ENCODE measurements at places on chromosomes 1 and 21.
A peak's percentile ranks its signal among the peaks of the same experiment; 100 is the strongest.

DNA sequence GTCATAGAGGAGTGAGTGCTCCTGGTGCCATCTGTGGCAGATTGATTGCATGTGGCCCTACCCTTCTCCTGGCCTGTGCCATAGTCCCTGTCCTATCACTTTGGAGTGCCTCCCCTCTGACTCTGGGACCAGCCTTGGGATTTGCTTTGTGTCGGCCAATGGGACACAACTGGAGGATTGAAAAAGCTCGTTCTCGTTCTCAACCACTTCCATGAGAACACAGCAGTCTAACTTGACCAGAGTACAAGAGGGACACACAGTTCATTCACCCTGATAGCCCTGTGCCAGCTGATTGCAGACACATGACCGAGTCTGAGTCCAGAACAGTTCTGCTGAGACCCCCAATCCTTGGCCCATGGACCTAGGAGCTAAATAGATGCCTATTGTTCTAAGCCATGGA, 47.8 kb downstream of the C1orf198 start:
- DNase-seq = no peak

DNA sequence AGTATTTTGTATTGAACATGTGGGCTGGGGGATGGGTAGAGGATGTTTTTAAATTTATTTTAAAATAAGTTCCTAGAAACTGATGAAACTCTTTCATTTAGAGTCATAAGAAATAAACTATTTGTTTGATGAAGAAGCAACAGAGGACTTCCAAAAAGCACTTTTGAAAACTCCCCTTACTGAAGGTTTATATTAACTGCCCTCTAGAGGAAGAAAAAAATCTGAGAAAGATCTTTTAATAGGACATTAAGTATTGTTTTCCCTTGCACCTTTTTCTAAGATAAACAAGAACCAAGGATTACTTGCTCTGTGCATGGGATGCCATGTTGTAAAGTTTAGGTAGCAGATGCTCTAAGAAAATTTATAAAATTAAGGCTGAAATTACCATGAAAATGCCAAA, 14.1 kb downstream of the DISP1 start:
- DNase-seq = no peak

- peak; percentile 29 for DNase-seq
Measured at GRCh38 chr1:231603598-231604275, 22.9 kb upstream of the DISC1 start.

GRCh38 chr1:25549273-25550154, 6.1 kb downstream of the LDLRAP1 start:
- peak; percentile 67 for DNase-seq

- no peak for DNase-seq
Measured at GRCh38 chr1:57986432-57986831, 560.1 kb downstream of the OMA1 start.

GRCh38 chr21:41507521-41508414, at the start of gene TMPRSS2:
Gene TMPRSS2 (minus strand): TSS chr21:41508158. CDS start chr21:41498133, 10,025 bp downstream.
- DNase-seq = no peak

DNA sequence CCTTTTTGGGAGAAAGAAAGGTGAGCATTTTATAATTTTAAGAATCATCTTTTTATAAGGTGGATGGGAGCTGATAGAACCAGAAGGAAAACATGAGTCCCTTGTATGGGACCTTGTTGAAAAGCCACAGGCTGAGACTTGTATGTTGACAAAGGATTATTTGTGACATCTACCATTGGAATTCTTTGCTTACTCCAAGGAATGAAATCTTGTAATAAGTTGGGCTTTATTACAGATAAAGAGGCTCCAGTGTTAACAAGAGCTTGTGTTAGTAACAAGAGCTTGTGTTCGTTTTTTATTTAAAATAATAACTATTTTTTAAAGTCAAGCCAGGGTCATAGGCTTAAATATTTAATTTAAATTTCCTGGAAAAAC, 201.1 kb upstream of the CHRM3 start:
- DNase-seq = no peak

DNA sequence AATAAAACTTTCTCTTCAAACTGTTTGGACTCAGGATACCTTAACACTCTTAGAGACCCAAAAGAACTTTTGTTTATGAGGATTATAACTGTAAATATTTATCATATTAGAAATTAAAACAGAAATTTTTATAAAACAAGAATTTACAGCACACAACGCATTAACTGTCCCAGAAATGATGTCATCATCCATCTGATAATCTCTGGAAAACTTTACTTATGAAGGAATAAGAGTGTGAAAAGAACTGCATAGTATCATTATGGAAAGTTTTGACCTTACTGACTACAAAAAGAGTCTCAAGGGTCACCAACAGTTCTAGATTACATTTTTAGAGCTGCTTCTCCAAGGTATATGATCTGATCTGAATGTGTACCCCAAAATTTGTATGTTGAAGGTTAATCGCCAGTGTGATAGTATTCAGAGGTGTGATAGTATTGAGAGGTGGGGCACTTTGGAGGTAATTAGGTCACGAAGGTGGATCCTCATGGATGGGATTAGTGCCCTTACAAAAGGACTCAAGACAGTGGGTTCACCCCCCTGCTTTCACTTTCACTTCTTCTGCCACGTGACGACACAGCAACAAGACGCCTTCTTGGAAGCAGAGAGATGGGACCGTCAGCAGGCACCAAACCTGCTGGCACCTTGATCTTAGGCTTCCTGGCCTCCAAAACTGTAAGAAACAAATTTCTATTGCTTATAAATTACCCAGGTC, 95.7 kb upstream of the NR5A2 start:
- DNase-seq = no peak

DNA sequence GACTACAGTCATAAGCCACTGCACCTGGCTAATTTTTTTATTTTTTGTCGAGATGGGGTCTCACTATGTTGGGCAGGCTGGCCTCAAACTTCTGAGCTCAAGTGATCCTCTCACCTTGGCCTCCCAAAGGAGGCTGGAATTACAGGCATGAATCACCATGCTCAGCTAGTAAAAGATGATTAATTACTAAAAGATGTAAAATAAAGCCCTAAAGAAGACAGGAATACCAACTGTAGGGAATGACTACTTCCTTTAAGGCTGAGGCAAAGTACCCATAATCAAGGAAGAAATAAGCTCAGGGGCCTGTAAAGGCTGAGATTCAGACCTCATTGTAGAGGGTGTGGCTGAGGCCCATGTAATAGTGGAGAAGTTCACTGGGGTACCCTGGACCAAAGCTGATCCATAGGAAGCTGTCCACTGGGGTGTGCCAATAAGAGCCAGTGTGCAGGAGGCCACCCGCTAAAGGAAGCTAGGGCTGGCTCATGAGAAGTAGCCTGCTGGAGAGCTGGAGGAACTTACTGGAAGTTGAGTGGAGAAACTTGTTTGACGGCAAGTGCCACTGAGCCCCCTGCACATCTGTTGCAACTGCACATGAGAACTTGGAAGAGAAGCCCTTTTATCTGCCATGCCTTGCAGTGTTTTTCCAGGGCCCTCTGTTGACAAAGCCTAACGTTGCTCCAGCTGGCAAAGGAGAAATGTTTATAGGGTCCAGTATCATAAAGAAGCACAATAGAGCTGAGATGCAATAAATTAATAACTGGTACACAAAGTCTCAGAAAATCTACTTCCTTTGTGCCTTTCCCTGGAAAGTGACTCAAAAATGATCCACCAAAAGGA, 17.8 kb upstream of the SERTAD4 start:
- no peak for DNase-seq

DNA sequence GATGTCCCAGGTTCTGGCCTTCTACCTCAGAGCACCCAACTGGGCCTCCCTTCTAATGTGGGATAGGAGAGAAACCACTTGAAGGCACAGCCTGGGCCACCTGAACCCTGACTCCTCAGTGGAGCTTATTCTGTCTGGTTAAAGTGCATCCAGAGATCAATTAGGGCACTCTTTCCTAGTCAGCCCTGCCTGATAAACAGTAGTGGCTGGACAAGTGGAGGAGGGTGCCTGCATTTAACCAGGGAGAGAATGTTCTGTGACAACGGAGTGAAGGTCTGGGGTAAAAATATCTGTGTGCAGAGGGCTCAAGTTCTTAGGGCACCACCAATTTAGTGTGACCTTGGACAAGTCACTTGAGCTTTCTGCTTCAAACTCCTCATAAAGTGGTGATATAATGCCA, 101.8 kb downstream of the FAM78B start:
- no peak for DNase-seq

DNA sequence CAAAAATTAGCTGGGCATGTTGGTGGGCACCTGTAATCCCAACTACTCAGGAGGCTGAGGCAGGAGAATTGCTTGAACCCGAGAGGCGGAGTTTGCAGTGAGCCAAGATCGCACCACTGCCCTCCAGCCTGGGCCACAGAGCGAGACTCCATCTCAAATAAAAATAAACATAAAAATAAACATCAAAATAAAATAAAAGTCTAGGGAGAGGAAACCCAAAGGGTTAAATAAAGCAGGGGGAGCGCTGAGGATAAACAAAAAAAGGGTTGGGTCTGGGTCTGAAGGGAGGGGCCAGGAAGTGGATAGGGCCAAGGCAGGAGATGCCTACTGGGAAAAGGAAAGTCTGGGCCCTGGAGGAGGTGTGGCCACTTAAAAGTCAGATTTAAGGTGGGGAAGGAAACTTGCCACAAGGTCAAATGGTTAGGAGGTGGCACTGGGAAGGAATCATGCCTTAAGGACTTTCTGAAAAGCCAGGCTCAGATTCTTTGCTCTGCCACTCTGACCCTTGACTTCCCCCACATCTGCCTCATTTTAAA, 150.0 kb downstream of the ADSS2 start:
- DNase-seq = no peak

- DNase-seq = no peak
Measured at GRCh38 chr1:229641306-229641705, 15.3 kb downstream of the URB2 start.

GRCh38 chr1:20216574-20216973, 30.3 kb upstream of the PLA2G2C start:
- no peak for DNase-seq

DNA sequence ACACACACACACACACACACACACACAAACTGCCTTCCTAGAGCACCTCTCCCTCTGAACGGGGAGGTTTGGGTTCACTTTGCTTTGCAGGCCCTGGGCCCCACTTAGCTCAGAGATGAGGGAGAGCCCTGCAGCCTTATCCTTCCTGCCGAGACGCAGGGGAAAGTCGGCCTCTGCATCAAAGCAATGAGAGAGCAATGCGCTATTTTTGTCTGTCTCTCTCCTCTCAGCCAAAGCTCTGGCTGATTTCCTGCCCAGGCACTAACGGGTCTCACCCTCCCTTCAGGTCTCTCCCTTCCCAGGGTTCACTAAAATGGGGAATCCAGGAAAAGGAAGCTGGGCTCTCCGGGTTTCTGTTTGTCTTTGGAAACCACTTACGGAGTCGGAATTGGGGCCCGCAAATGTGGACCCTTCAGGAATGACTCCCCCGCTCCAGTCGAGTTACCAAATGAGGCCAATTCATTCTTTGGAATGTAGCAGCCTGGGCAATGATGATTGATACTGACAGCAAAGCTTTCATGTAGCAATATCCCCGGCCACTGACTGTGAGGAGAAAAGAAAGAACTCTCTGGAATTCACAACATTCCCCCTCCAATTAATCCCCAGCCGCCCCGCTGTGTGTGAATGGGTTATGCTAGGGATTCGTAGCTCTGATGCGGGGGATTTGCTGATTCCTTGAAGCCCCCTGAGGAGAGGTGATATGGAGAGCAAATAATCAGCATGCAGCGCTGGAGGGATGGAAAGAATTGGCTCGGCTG, 61.5 kb upstream of the WLS start:
- no peak for DNase-seq

GRCh38 chr21:43988506-43989230, 23.4 kb upstream of the TRAPPC10 start:
- DNase-seq = no peak

DNA sequence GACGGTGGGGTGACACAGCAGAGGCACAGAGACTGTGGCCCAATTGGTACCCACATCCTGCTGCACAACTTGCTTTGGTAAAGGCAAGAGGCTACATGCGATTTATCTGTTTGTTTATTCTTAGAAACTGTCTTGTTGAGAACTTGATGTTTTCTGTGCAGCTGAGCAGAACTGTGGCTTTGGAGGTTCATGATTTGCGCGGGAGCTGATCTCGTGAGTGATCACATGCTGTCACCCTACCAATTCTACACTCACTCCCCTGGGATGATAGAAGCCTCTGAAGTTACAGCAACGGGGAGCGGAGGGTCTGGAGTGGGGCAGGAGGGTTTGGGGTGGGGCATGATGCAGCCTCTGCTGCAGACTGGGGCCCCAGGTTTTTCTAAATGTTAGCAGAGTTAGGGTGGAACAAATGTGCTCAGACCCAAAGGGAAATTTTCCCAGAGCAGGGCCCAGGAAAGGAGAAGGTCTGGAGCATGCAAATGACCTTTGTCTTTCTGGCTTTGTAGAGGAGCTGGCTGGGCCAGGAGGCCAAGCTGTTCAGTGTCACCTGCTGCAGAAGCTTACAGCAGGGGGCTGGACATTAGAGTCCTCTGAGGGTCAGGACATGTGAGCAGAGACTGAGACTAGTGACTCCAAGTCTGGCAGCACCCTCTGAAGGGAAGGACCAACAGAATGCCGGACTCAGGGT, 83.6 kb downstream of the GRIK3 start:
- DNase-seq = no peak

GRCh38 chr1:151612501-151613281, 841 bp downstream of the SNX27 start:
- no peak for DNase-seq

DNA sequence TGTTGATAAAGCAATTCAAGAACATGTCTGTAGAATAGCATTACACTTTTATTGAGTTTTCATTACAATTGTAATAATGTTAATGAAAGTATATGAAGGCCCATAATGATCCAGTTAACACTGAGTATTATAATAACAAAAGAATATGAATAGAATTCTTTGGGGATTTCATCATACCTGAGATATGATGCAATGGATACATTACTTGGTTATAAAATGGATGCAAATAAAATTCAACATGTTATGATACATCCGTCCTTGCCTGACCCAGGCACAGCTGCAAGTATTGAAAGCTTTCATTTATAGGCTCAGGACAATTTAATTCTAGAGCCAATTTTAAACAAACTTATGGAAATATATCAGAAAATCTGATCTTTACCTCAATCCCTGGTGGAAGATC, 8.2 kb upstream of the KCNA3 start:
- DNase-seq = no peak

GRCh38 chr1:161091093-161091492, 1.7 kb upstream of the NECTIN4 start:
- DNase-seq = no peak

GRCh38 chr1:25174730-25175612, 57.3 kb downstream of the SYF2 start:
- DNase-seq = no peak

DNA sequence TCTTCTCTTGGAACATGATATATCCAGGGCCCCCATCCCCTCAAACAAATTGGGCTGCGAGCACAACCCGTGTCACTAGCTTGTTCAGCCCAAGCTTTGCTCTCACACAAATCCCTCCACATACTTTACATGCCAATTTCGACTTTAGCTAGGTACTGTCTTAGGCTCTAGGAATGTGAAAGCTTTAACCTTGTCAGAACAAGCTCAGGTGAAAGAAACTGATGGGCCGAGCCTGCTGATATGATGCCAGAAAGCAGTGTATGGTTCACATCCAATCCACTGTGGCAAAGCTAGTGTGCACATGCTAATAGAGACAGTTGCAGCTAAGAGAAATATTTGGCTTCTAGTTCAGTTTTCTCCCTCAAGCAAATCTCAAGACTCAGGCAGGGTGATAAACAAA, 79.5 kb downstream of the TNFSF18 start:
- no peak for DNase-seq

- no peak for DNase-seq
Measured at GRCh38 chr1:55285834-55286233, 70.7 kb upstream of the USP24 start.

GRCh38 chr1:174995121-174995520, 4.6 kb upstream of the CACYBP start:
- DNase-seq = no peak
